ENCODE measurements at places on chromosomes 2 and 18.

GRCh38 chr18:56248610-56249235 is 389.7 kb downstream of the TXNL1 start:
- no peak for DNase-seq

GRCh38 chr2:221708902-221709301 is 136.8 kb upstream of the EPHA4 start:
- no peak for DNase-seq

DNA sequence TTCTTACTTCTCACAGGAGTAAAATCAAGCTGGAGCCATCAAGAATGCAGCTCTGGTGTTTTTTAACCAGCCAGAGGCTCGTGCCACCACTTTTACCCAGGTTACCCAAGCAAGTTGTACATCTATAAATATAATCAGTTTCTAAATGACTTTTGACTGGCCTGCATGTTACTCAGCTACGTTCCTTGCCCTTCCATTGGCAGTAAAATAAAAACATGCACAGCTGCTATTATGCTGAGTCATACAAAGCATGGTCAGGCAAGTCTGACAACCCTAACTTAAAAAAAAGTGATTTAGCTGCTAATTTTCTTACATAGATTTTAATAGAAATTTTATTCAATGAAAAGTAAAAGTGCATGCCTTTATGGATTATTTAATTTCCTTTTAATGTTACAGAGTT is 111.7 kb upstream of the CSRNP3 start:
- DNase-seq, result no peak

DNA sequence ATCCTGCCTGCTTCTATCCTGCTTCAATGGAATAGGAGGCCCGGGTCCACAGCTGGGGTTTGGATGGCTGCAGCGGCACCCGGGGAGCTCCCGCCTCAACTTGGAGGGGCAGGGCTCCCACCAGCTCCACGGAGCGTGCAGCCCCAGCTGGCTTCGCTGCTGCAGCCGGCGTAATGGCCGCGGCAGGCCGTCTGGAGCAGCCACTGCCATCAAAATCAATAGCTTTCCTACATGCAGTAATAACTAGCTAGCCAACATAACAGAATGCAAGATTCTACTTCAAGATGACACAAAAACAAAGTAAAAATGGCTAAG is 154.2 kb upstream of the RMP24 start:
- DNase-seq, result no peak

- no peak for DNase-seq
These were observed 33.5 kb downstream of the EPB41L3 start for GRCh38 chr18:5510135-5510846.
